ENCODE measurements at places on chromosomes 13 and 19. TPM values are rescaled to one million over a fixed set of nuclear protein-coding genes. Genes with fewer than 3 reads are reported as not detected.

Gene EBI3
- 3.0 TPM for total RNA-seq

Gene ZNF726
- total RNA-seq: 1.2 TPM

Gene C19orf81
- not detected for total RNA-seq

Gene ZNF541
- total RNA-seq: 0.71 TPM

Gene ADGRE1
- total RNA-seq: 1.8 TPM

Gene LINGO3
- total RNA-seq: not detected

Gene NRTN
- total RNA-seq: not detected

Gene CCL25
- not detected for total RNA-seq

Gene IGFL1
- total RNA-seq: not detected

Measured in sciatic nerve (tissue), 2 donors.